ENCODE measurements at places on chromosomes 6 and 20.

DNA sequence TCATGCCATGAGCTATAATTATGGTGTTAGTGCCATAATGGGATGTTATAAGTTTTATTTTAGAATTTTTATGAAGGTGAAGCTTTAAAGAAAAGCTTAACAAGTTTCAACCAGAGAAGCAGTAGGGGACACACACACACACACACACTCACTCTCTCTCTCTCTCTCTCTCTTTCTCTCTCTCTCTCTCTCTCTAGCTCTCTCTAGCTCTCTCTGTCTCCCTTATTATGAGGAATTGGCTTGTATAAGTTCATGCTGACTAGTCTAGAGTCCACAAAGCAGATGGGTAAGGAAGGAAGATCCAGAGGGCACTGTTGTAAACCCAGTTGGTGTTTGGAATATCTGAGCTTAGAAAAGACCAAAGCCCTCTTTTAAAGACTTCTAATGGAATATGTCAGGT is 102.4 kb downstream of the QKI start:
- no peak for DNase-seq

DNA sequence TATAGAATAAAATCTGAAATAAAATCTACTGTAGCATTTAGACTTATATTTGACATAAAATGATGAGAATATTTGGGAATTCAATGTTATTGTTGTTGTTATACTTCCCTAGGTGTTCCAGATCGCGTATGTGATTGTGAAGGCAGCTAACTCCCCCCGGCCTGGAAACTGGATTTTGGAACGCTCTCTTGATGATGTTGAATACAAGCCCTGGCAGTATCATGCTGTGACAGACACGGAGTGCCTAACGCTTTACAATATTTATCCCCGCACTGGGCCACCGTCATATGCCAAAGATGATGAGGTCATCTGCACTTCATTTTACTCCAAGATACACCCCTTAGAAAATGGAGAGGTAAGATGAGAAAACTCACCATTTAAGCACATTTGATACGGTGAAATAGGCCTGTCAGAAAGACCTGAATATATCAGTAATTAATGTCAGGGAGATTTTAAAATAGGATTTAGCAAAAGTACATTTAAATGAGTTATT is 215.2 kb downstream of the LAMA2 start:
- no peak for DNase-seq

DNA sequence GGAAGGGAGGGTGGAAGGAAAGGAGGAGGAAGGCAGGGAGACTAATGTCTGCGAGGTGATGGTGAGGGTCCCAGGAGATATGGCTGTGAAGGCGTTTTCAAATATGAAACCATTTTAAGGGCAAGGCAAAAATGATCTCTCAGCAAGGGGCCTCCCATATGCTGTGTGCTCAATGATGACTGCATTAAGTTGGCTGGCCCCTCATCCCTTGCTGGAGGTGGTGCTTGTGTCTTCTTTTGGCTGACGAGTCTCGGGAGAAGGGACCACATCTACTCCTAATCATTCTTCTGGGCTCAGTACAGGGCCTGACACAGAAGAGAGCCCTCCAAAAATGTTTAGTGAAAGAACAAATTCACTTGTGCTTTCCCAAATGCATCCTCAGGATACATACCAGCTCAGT is 23.0 kb upstream of the MRPS18A start:
- no peak for DNase-seq

DNA sequence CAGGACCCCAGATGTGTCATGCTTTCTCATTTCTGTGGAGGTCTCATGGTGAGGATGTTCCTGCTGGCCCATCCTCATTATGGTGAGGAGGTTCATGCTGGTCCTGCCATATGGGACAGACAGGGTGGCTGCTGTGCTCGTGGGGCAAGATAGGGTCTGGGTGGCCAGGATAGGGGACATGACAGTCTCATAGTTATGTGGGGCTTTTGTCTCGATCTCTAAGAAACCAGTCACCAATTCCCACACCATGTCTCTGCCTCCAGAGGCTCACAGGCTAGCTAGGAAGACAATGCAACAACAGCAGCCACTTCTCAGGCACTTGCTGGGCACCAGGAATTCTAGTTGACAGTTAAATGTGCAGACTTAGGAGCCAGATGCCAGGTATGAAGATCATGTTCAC is 4.2 kb upstream of the MAPK13 start:
- DNase-seq = no peak

DNA sequence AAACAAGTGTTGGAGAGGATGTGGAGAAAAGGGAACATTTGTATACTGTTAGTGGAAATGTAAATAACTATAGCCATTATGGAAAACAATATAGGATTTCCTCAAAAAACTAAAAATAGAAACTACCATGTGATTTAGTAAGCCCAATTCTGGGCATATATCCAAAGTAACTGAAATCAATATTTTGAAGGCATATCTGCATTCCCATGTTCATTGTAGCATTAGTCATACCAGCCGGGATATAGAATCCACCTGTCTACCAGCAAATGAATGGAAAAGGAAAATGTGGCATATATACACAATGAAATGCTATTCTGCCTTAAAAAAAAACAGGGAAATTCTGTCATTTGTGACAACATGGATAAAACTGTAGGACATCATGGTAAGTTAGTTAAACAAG is 15.3 kb upstream of the C6orf58 start:
- DNase-seq = no peak

DNA sequence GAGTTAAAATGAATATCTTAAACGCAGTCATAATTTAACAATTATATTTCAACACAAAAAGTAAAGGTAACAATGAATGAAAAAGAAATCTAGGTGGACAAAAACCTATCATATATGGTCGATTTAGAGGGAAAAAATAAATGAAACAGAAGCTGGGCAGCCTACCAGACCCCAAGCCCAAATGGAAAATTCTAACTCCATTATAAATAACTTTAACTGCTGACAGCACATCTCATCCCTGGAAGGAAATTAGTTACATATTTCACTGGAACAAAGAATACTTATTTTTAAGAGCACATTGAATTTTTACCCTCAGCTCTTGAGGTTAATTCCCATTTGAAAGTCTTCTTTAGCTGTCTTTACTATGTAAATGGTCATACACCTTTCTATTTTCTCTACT is 39.1 kb downstream of the COL12A1 start:
- DNase-seq = no peak

- DNase-seq = no peak
Measured at GRCh38 chr20:58014628-58015315, 213.7 kb downstream of the ANKRD60 start.

GRCh38 chr6:34011264-34011663 is 134.6 kb downstream of the GRM4 start:
- no peak for DNase-seq

DNA sequence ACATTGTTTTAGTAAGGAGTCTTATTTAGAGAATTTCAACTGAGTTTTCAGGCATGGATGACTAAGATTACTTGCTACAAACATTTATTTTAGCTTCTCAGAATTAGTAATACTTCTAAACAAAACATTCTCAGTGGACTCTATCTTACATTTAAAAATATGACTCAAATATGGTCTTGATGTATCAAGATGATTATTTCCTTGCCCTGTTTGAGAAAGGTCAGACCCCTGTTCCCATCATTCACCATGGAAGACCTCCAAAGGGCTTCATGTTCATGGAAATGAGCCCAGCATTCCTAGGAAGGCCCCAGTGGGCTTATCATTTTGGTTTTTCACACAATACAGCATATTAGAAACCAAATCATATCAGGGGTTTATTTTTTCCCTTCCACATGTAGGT is 24.6 kb upstream of the TRPC4AP start:
- no peak for DNase-seq

GRCh38 chr6:135274561-135275293 is 93.6 kb downstream of the MYB start:
- no peak for DNase-seq

DNA sequence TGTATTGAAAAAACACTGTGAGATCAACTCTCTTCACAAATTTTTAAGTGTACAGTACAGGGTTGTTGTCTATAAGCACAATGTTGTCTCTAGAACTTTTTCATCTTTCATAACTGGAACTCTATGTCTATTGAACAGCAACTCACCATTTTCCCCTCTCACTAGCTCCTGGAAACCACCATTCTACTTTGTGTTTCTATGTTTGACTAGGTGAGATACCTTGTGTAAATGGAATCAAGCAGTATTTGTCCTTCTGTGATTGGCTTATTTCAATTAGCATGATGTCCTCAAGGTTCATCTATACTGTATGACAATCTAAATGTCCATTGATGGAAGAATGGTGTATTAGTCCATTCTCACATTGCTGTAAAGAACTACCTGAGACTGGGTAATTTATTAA is 210.1 kb upstream of the FUT9 start:
- no peak for DNase-seq

DNA sequence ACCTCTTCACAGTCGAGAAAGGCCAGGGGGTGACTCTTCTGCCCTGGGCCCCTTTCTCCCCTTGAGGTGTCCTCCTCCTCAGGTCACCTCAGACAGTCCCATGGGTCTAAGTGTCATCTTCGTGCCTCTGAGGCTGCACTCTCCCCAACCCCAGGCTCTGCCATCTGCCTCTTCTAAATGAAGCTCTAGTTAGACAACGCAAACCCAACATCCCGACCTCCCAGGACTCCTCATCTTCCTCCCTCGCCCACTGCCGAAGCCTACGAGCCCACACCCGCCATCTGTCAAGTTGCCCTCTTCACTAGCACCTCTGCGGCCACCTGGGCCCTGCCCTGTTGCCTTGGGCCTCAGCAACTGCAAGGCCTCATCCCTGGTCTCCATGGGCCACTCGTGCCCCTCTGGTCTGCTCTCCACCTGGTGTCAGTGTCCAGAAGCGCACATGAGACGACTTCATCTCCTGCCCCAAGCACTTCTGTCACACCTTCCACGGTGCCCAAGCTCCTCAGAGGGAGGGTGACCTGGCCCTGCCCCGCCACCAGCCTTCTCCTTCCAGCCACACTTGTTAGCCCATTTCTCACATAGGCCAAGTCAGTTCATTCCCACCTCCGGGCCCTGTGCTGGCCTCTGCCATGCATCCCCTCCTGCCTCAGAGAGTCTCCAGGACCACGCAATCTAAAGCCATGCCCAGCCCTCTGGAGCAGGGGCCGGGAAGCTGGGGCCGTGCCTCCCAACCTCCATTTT is 53.8 kb downstream of the RRBP1 start:
- DNase-seq = no peak

DNA sequence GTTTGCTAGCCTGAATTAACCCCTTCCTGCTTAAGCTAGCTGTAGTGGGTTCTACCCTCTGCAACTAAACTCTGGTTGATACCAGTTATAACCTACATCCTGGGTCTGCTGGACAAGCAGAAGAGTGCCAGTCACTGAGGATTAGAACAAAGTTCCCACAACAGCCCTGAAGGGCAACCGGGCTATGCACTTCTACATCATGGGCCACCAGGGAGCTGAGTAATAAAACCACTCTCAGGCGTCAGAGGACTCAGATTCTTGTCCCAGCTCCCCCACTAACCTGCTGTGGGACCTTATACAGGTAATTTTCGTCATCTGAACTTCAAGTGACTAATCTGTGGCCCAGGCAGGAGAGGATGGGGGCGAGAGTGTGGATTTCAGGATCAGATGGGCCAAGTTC is 56.8 kb downstream of the EYA2 start:
- DNase-seq = no peak
